ENCODE measurements at places on chromosomes 3 and 15. TPM values are rescaled to one million over a fixed set of nuclear protein-coding genes. Genes with fewer than 3 reads are reported as not detected.

Gene BTLA
- total RNA-seq: not detected

Gene C2CD4A
- total RNA-seq: 2.1 TPM

Gene CCR9
- not detected for total RNA-seq

Gene USP13
- total RNA-seq: 5.4 TPM

Gene PDIA5
- total RNA-seq: 28.8 TPM

Gene HTR3C
- total RNA-seq: not detected

Gene CTXND1
- total RNA-seq: 0.66 TPM
